ENCODE measurements at places on chromosomes 4 and X.

- no peak for DNase-seq
These were observed 16.9 kb downstream of the RASSF6 start for GRCh38 chr4:73603271-73603710.

DNA sequence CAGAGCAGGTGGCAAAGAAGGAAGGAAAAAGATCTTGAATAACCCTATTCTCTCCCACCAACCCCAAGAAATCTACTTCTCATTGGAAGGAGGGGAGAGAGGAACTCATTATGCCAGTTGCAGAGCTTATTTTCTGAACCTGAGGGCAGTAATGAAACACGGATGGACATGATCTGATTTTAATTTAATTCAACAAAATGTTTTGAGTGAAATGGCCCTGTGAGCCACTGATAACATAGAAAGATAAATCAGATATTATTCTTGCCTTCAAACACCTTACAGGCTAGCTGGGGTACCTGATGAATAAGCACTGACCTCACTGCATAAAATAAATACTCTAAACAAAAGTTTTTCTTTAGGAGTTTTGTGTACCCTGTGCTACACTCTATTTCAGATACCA, 30.3 kb downstream of the DAPP1 start:
- no peak for DNase-seq

GRCh38 chrX:14411326-14411725, 118.0 kb upstream of the GLRA2 start:
- DNase-seq, result no peak

DNA sequence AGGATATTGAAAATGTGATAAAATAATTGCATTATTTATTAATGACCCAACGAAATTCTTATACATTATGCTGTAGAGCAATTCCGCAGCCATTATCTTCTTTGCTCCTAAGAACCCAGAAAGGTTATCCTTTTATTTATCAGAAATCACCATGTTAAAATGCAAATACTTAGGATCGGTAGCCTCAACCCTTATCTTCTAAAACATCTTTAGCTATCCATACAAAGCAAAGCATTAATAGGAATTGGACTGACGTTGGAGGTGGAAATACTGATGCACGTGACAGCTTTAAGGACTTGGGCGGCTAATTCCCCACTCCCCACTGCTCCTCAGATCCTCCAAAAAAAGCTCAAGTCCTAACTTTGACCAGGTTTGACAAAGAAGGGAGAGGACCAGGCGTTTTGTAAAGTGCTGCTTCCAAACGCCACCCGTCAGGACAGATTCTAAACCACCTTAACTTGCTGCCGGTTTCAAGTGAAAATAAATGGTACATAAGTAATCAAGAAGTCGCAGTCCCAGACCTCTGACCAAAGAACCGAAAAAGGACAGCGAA, 539 bp upstream of the SPCS3 start:
- no peak for DNase-seq

GRCh38 chr4:145148980-145149379, 31.4 kb downstream of the OTUD4 start:
- no peak for DNase-seq

- no peak for DNase-seq
These were observed 7.9 kb downstream of the ARL9 start for GRCh38 chr4:56513517-56513916.

GRCh38 chrX:130020661-130021324, 38.4 kb downstream of the BCORL1 start:
- no peak for DNase-seq

DNA sequence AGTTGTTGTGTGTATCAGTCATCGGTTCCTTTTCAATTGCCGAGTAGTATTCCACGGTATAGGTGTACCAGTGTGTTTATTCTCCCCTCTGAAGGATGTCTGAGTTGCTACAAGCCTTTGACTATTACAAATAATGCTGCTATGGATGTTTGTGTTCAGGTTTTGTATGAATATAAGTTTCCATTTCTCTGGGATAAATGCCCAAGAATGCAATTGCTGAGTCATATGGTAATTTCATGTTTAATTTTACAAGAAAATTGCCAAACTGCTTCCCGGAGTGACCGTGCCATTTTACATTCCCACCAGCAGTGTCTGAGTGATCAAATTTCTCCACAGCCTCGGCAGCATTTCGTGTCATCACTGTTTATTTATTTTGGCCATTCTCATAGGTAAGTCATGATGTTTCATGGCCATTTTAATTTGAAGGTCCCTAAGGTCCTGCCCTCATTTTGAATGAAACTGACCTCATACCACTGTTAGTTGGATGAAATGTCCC, 73.9 kb downstream of the IRF2 start:
- no peak for DNase-seq

Data from stimulated activated CD4-positive, alpha-beta T cell treated with anti-CD3 and anti-CD28 coated beads, Interleukin-15, amount 100 ng/mL, for 48 hours (primary cell).